ENCODE measurements at places on chromosomes 11 and 22. TPM values are rescaled to one million over a fixed set of nuclear protein-coding genes. Genes with fewer than 3 reads are reported as not detected.

The MMP7 gene
- 23.8 TPM for total RNA-seq

The OR56A1 gene
- 2.2 TPM for total RNA-seq

The ELP4 gene
- total RNA-seq, result 46.5 TPM

The C11orf16 gene
- 1.9 TPM for total RNA-seq

The ACRV1 gene
- total RNA-seq, result 2.2 TPM

The OR8D2 gene
- 1.4 TPM for total RNA-seq

The MUC6 gene
- total RNA-seq, result 0.24 TPM

The DEFB131B gene
- not detected for total RNA-seq

The DYNC2H1 gene
- total RNA-seq, result 53.4 TPM

The PHETA2 gene
- total RNA-seq, result 15.4 TPM

The OVCH2 gene
- 3.4 TPM for total RNA-seq

The GLB1L3 gene
- 2.2 TPM for total RNA-seq

The FAM111B gene
- 8.4 TPM for total RNA-seq

The TEX54 gene
- not detected for total RNA-seq

The GAL gene
- not detected for total RNA-seq

The TTC38 gene
- 20.7 TPM for total RNA-seq

The OR6A2 gene
- total RNA-seq, result 1.9 TPM

The C11orf87 gene
- total RNA-seq, result 4.1 TPM

The TRIM22 gene
- total RNA-seq, result 67.7 TPM

The CCDC81 gene
- total RNA-seq, result 64.3 TPM

The AIFM3 gene
- not detected for total RNA-seq

The PDGFD gene
- total RNA-seq, result 8.2 TPM

The HTR3A gene
- not detected for total RNA-seq

The OTOG gene
- total RNA-seq, result 0.48 TPM

The RFPL3 gene
- total RNA-seq, result 0.48 TPM

The GSTT2B gene
- 7.2 TPM for total RNA-seq

The GALR3 gene
- total RNA-seq, result not detected

The OR4D5 gene
- 7.2 TPM for total RNA-seq

The CARD10 gene
- total RNA-seq, result 5.5 TPM

The GUCY1A2 gene
- total RNA-seq, result 99.2 TPM

The KRTAP5-11 gene
- 8.9 TPM for total RNA-seq

The ALKBH3 gene
- 41.9 TPM for total RNA-seq

The MN1 gene
- 9.9 TPM for total RNA-seq

The OR4B1 gene
- not detected for total RNA-seq

The DAGLA gene
- 1.4 TPM for total RNA-seq

The GGT5 gene
- total RNA-seq, result 7.5 TPM

The RAG2 gene
- 0.72 TPM for total RNA-seq

The TTLL8 gene
- total RNA-seq, result not detected

The DEPDC7 gene
- 6.5 TPM for total RNA-seq

The CTSW gene
- not detected for total RNA-seq

The TRABD gene
- total RNA-seq, result 20.5 TPM

The CREB3L1 gene
- total RNA-seq, result 23.4 TPM

The DUSP8 gene
- 2.4 TPM for total RNA-seq

The SAA4 gene
- total RNA-seq, result not detected

The KRTAP5-9 gene
- 0.72 TPM for total RNA-seq

The MS4A12 gene
- not detected for total RNA-seq

The SMC1B gene
- total RNA-seq, result 0.72 TPM

The YPEL4 gene
- 3.4 TPM for total RNA-seq

The FBXO7 gene
- total RNA-seq, result 102 TPM

The CRACR2B gene
- 3.1 TPM for total RNA-seq

The TCF20 gene
- 15.2 TPM for total RNA-seq

The ADAMTS8 gene
- total RNA-seq, result 9.9 TPM

Data from umbilical cord (tissue), 2 donors.